ENCODE measurements at places on chromosomes 7 and 10. TPM values are rescaled to one million over a fixed set of nuclear protein-coding genes. Genes with fewer than 3 reads are reported as not detected.

CPA2 gene
- not detected for total RNA-seq

CHN2 gene
- total RNA-seq: not detected

INMT gene
- not detected for total RNA-seq

- H3K4me3 ChIP-seq: no peak overlapping the region
- DNase-seq: no peak
- H3K36me3 ChIP-seq: no peaks in the 10 kb centered on the region
- 0 out of 2 replicates have a peak, but pooled peaks cover 3% of the 10 kb centered on the region for H3K4me1 ChIP-seq
- H3K27me3 ChIP-seq: no peaks in the 10 kb centered on the region
Observed at GRCh38 chr7:34718867-34719266, 60.8 kb downstream of the NPSR1 start.

GRCh38 chr7:16205466-16205865, 215.9 kb downstream of the CRPPA start:
- no peak overlapping the region for H3K4me3 ChIP-seq
- no peak overlapping the region for H3K27ac ChIP-seq
- no peaks in the 10 kb centered on the region for H3K36me3 ChIP-seq
- DNase-seq: no peak
- H3K4me1 ChIP-seq: no peaks in the 10 kb centered on the region

- H3K27ac ChIP-seq: peak overlapping the region; percentile 84
- H3K36me3 ChIP-seq: no peaks in the 10 kb centered on the region
- peak overlapping the region; percentile 54 for H3K4me3 ChIP-seq
- no peaks in the 10 kb centered on the region for H3K27me3 ChIP-seq
- peaks cover 71% of the 10 kb centered on the region for H3K4me1 ChIP-seq
Observed at GRCh38 chr7:22561895-22562593, 62.1 kb upstream of the STEAP1B start.

GRCh38 chr7:65971021-65971420, 11.0 kb downstream of the GUSB start:
- no peak overlapping the region for H3K27ac ChIP-seq
- H3K27me3 ChIP-seq: no peaks in the 10 kb centered on the region
- peaks cover 8% of the 10 kb centered on the region for H3K36me3 ChIP-seq
- H3K4me3 ChIP-seq: no peak overlapping the region
- DNase-seq: no peak

- H3K27ac ChIP-seq: no peak overlapping the region
- H3K36me3 ChIP-seq: 0 out of 2 replicates have a peak, but pooled peaks cover 10% of the 10 kb centered on the region
- DNase-seq: no peak
Observed at GRCh38 chr7:157234271-157234670, 95.5 kb downstream of the UBE3C start.

- H3K27me3 ChIP-seq: no peaks in the 10 kb centered on the region
- H3K36me3 ChIP-seq: no peaks in the 10 kb centered on the region
- no peak overlapping the region for H3K4me3 ChIP-seq
- peaks cover 56% of the 10 kb centered on the region for H3K4me1 ChIP-seq
- H3K27ac ChIP-seq: peak overlapping the region; percentile 78
Observed at GRCh38 chr7:29606287-29606721, 42.7 kb downstream of the PRR15 start.

DNA sequence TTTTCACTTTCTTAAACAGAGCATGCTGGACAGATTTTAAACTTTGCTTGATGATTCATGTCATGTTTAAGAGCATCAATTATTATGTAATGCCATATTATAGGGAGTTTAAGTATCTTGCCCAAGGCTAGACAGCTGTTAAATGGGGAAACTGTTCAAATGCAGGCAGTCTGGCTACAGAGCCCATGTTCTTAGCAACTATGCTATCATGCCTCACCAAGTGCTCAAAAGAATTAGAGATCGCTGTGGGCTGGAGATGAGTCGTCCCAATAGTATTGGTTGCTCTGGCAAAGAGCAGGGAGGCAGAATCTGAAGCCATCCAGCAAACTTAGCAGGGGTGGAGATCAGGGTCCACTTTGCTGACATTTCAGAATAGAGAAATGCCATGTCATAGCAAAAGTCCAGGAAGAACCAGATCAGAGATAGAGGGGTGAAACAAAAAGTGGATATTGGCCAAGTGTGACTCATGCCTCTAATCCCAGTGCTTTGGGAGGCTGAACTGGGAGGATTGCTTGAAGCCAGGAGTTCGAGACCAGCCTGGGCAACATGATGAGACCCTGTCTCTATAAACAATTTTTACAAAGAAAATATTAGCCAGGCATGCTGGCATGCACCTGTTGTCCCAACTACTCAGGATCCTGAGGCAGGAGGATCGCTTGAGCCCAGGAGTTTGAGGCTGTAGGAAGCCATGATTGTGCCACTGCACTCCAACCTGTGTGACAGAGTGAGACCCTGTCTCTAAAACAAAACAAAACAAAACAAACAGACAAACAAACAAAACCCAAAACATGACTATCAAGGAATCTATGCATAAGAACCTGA, 57.8 kb downstream of the BAMBI start:
- H3K27ac ChIP-seq: peak overlapping the region; percentile 42
- no peaks in the 10 kb centered on the region for H3K4me1 ChIP-seq
- no peaks in the 10 kb centered on the region for H3K36me3 ChIP-seq
- DNase-seq: peak; percentile 80
- no peak overlapping the region for H3K4me3 ChIP-seq

- H3K36me3 ChIP-seq: peaks cover 28% of the 10 kb centered on the region
- no peaks in the 10 kb centered on the region for H3K27me3 ChIP-seq
- H3K27ac ChIP-seq: no peak overlapping the region
- no peak overlapping the region for H3K4me3 ChIP-seq
Observed at GRCh38 chr10:5789626-5790025, 23.6 kb downstream of the GDI2 start.

DNA sequence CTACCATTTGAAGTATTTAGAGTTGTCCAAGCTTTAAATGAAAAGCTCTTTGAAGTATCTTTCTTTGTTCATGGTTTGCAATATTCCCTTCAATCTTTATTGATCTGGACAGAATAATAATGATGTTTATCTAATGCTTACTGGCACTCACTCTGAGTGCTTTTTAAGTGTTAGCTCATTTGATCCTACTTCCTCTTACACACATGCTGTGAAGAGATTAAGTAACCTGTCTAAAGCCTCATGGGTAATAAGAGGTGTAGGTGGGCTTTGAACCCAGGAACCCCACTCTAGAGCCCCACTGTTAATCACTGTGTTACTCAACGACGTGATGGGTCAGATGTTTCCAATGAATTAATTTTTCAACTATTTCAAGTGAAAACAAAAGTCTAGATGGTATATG, 31.1 kb upstream of the ADD3 start:
- no peak overlapping the region for H3K27ac ChIP-seq
- H3K36me3 ChIP-seq: no peaks in the 10 kb centered on the region
- no peaks in the 10 kb centered on the region for H3K4me1 ChIP-seq
- no peak for DNase-seq
- no peaks in the 10 kb centered on the region for H3K27me3 ChIP-seq
- H3K4me3 ChIP-seq: no peak overlapping the region

DNA sequence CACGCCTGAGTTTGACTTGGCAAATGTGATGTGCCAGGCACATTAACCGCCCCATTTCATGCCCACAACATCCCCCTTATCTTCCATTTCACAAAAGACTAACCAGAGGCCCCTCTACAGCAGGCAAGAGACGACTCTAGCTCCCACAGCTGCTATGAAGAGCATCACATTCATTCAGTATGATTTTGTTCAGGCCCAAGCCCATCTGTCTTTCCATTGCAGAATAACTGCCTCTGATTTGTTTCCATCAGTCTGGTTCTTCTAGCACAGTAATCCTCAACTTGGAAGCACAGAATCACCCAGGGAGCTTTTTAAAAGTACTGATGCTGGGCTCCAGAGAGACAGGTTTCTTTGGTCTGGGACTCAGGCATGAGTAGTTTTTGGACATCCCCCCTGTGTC, 169.7 kb downstream of the NEURL1 start:
- DNase-seq: no peak
- H3K27ac ChIP-seq: no peak overlapping the region
- H3K36me3 ChIP-seq: no peaks in the 10 kb centered on the region

DNA sequence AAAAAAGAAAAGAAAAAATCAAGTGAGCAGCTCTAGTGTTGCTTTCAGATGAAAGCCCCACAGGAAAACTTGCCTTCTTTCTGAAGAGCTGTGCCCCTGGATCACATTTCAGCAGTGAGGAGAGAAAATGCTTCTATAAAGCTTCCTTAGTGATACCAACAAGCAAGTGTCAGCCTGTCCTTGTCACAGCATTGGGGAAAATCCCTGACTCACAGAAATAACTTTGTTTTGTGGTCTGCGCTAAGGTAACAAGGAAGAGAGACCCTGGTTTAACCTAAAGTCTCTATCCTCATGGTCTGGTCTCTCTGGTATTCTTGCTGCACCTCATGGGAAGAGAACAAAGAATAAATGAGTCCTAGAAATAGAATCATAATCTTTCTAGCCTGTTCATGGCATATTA, 885.2 kb upstream of the SORCS1 start:
- H3K27ac ChIP-seq: no peak overlapping the region
- H3K36me3 ChIP-seq: no peaks in the 10 kb centered on the region
- DNase-seq: no peak

DNA sequence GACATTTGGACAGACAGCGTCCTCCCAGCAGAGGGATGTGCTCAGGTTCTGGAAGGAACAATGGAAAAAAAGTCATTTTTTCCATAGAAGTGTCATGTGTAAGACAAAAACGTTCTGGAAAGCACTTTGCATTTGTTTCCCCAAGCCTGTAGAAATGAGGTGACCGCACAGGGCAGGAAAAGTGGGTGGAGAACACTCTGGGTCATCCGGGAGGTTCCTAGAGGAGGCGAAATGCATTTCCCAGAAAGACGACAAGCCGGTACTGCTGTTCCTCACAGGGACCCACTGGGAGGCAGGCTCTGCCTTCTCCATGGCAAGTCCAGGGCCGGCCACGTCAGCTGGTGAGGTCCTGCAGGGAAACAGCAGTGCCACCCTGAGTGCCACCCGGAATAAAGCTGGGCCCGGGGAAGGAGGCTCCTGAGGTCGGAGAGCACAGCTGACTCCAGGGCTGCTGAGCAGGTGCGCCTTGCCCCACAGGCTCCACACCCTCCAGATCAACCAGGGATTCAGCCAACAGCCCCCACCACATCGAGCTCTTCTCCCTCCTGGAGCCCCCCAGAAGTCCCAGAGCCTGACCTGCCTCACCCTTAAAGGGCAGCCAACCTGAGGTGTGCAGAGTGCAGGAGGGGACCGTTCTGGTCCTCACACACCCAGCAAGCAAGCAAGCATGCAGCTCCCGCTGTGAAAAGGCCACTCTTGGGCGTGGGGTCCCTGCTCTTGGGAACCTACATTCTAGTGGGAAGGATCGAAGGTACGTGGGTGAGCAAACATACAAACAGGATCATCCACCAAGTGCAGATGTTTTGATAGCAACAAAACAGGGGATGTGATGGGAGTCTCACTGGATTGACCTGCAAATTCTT, 28.8 kb upstream of the INPP5A start:
- H3K27me3 ChIP-seq: no peaks in the 10 kb centered on the region
- H3K27ac ChIP-seq: no peak overlapping the region
- H3K36me3 ChIP-seq: no peaks in the 10 kb centered on the region

DNA sequence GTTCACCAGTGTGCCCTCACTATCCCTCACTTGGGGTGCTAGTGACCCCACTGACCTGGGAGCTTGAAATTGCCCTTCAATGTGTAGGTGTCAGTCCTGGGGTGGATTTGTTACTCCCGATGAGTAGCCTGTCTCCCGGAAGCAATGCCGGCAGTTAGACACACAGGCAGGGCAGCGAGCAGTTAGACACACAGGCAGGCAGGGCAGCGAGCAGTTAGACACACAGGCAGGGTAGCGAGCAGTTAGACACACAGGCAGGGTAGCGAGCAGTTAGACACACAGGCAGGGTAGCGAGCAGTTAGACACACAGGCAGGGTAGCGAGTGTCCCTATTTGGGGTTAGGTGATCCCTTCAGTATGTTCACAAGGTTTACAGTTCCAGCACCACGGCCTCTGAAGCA, 44.0 kb downstream of the VWA2 start:
- H3K4me3 ChIP-seq: no peak overlapping the region
- no peaks in the 10 kb centered on the region for H3K36me3 ChIP-seq
- no peaks in the 10 kb centered on the region for H3K27me3 ChIP-seq
- no peak overlapping the region for H3K27ac ChIP-seq
- DNase-seq: no peak

GRCh38 chr7:50308532-50309385, 4.2 kb downstream of the IKZF1 start:
- no peaks in the 10 kb centered on the region for H3K36me3 ChIP-seq
- DNase-seq: no peak
- peaks cover 88% of the 10 kb centered on the region for H3K27me3 ChIP-seq
- H3K4me3 ChIP-seq: no peak overlapping the region
- H3K27ac ChIP-seq: no peak overlapping the region
- no peaks in the 10 kb centered on the region for H3K4me1 ChIP-seq
